ENCODE measurements at places on chromosomes 7 and 10. TPM values are rescaled to one million over a fixed set of nuclear protein-coding genes. Genes with fewer than 3 reads are reported as not detected.

The AS3MT gene
- 7.5 TPM for total RNA-seq

The OLAH gene
- total RNA-seq = 2.5 TPM

The PLOD3 gene
- 58.9 TPM for total RNA-seq

The TACC2 gene
- total RNA-seq = 3.6 TPM

The PLA2G12B gene
- total RNA-seq = not detected

The PTPN20 gene
- 1.3 TPM for total RNA-seq

The SH2D4B gene
- total RNA-seq = under 0.01 TPM

The CUL2 gene
- total RNA-seq = 25.9 TPM

The FFAR4 gene
- not detected for total RNA-seq

The FGFBP3 gene
- 0.56 TPM for total RNA-seq

The TAC1 gene
- not detected for total RNA-seq

The ANKRD7 gene
- 0.19 TPM for total RNA-seq

The NACAD gene
- total RNA-seq = 0.38 TPM

The ZNF467 gene
- total RNA-seq = 0.77 TPM

The AEBP1 gene
- 34.1 TPM for total RNA-seq

The TRIL gene
- total RNA-seq = 0.56 TPM
